ENCODE measurements at places on chromosomes 11 and 22.

- no peak for DNase-seq
These were observed 58.0 kb downstream of the KCNJ1 start for GRCh38 chr11:128809128-128809527.

GRCh38 chr11:105906517-105906916, 115.5 kb downstream of the MSANTD4 start:
- no peak for DNase-seq

GRCh38 chr11:92443199-92443598, 218.6 kb downstream of the FAT3 start:
- no peak for DNase-seq

DNA sequence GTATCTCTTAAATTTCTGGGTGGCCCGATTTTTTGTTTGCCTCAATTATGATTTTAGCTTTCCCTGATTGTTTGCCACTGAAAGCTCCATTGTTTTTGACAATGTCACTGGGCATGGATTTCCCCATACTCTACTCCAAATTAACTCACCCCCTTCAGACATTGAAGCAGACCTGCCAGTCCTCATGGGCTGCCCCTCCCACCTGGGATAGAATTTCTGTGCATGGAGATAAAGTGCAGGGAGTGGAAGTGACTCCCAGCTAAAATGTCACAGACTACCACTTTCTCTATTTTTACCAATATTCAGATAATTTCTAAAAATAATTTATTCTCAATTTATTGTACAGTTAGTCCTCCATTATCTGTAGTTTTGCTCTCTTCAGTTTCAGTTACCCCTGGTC, 79.1 kb upstream of the CLPB start:
- DNase-seq, result no peak

DNA sequence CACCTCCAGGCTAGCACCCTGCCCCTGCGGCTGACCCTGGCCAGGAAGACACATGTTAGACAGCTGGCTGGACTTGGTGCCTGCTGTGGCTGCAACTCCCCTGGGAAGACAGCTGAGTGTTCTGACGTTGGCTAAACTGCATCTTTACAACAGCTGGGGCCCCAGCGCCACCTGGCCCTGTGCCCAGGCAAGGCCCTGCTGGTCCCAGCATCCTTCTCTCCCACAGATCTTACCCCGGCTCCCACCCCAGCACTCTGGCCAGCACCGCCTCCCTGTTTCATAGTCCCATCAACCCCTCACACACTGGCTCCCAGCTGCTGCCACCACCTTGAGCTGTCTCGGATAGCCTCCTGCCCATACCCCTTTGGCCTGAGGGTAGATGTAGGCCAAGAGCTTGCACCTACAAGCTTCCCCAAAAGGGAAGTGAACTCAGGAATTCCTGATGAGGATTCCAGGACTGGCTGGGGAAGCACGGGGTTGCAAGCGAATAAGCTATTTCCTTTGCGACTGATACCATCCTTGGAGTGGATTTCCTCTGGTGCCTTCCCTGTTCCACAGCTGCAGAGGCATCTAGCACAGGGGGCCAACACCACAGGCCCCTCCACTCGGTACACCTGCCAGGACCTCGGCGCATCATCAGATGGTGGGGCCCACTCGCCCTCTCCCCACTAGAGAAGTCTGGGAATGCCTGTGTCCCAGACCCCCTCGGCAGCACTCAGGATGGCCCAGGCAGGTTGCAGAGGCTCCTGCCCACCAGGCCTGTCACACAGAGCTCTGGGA, 28.5 kb downstream of the RSPH14 start:
- no peak for DNase-seq

DNA sequence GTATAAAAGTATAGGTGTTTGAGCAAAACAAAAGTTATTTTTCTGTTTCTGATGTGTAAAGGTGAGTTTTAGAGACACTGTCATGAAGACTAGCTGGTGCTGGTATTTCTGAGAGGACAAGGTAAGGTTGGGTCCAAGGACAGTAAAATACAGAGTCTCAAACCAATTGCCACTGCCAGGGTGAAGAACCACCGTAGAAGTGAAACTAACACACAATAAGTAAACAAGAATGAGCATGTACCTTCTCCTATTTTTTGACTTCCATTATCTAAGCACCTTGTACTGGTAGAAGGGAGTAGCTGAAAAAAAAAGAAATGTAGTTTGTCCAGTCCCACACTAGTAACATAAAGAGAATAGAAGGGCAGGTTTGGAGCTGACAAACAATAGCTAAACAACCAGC, 117.3 kb downstream of the TTC28 start:
- DNase-seq, result no peak

GRCh38 chr22:28977481-28977971, 84.1 kb downstream of the C22orf31 start:
- peak; percentile 90 for DNase-seq

DNA sequence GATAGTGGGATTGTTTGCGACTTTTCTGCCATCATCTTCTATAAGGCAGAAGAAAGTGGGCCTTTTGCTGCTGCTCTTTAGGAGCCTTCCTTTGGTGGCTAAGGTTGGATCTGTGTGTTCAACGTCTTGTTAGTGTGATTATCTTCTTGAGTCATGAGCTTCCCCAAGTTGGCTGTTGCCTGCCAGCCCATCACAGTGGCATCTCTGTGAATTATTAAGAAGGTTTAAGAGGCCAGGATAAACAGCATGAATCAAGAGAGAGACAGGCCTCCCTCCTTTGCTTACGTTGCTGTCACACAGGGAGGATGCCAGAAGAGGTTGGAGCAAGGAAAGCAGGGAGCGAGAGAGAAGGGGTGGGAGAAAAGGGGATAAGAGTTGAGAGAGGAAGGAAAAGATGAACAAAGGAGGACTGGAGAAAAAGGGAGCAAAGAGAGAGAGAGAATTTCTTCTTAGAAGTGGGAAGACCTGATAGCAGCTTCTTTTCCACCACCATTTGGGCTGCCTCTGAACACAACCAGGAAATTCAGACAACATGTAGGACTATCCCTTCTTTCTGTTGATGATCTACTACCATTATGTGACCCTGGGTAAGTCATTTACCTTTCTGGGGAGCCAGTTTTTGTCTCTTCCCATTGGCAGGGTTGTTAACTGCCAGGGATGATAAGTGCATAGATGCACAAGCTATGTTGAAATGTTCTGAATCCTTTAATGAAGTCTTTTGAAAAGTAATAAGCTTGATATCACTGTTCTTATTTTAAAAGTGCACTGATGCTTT, 126.5 kb downstream of the NAV2 start:
- DNase-seq, result no peak

DNA sequence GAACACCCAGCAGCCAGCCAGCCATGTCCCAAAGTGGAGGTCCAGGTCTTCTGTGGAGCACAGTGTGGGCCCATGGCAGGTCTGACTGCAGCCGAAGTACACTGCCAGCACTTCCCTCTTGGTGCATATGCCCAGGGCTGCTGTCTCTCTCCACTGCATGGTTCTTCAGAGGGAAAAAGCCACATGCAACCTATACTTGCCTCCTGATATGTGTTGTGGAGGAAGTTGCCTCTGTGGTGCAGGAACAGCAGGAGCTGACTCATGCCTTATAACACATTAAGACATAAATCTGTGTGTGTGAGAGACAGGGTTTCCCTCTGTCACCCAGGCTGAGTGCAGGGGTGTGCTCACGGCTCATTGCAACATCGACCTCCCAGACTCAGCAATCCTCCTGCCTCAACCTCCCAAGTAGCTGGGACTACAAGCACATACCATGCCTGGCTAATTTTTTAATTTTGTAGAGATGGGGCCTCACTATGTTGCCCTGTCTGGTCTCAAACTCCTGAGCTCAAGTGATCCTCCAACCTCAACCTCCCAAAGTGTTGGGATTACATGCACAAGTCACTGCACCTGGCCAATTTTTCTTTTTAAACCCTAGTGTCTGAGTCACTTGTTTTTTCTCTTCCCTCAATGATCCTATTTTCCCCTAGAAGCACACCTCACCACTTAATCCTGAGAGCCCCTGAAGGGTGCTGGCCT, 98.8 kb downstream of the MPPED2 start:
- DNase-seq, result no peak

DNA sequence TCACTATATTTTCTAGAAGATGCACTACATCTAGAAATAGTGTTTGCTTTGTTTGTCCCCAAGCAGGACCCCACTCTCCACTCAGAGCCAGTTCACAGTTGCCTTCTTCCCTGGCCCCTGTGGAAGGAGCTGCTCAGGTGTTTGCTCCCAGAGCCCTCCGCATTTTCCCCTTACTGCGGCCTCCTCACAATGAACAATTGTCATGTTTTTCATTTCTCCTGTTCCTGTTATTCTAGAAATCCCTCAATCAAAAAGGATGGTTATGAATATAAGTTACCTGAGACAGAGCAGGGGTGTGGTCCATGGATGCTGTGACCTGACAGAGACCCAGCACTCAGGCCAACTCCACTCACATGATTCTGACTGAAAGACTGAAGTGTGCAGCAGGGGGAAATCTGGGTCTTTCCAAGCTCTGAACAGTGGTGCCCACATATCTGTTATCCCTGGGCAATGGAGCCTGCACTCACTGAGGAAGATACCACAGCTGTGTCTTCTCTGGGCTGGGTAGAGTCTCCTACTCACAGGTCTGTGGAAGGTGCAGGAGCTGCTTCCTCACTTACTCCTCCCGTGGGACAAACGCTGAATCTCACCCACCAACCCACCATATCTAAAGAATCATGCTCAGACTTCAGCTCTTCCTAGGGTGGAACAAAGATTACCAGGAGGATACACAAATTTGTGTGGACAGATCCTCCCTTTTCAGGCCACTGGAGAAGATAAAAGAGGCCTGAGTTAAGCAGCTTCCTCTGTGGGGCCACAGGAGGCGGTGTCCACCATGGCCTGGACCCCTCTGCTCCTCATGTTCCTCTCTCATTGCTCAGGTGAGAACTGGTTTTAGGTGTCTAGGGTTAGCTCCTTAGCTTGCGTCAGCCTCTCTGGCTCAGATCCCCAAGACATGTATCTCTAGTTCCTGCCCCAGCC, 87.1 kb upstream of the TOP3B start:
- no peak for DNase-seq

DNA sequence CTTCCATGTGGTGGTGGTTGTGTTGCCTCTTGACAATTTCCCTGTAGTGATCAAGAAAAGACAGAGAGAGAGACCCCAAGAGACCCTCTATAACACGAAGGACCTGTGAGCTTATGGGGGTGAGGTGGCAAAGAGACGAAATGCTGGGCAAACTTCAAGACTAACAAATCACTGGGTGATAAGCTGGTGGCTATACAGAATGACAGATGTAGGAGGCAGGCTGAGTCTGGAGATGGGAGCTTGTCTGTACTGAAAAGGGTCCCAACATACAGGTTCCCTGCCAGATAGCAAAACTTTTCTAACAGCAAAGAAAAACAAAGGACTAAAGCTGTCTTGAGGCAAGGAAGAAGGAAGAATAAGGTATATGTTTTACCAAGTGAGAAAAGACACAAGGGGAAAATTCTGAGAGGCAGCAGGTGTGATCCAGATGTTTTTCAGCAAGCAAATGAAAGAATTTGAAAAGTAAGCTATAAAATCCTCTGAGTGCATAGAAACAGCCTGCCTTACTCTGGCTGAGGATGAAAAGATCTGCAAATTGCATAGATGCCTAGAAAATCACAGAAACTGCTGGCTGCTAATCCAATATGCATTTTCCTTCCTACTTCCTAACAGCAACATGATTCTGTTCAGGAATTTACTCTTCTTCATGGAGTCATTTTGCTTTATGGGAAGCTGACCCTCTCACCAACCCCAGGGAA, 21.9 kb upstream of the LYVE1 start:
- DNase-seq, result no peak

- DNase-seq, result peak; percentile 91
These were observed at the start of gene RBFOX2 for GRCh38 chr22:36028646-36029405. Gene RBFOX2 (minus strand): TSS chr22:36028824. CDS start chr22:36028425, 399 bp downstream.

DNA sequence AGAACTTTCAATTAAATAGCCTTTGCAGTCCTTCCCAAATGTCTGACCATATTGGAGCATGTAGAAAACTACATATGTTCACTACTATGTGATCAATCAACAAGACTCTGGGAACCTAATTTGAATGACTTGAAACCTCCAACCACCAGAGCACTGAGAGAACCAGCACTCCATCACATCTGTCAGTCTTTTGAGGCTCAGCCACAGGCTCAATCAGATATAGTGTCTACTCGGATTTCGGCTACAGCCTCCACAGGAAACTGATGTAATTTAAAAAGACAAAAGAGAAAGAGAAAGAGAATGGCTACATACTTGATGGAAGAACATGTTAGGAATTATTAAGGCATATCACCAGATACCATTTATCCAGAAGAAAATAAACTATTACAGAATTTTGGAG, 859.0 kb downstream of the FAM181B start:
- no peak for DNase-seq

DNA sequence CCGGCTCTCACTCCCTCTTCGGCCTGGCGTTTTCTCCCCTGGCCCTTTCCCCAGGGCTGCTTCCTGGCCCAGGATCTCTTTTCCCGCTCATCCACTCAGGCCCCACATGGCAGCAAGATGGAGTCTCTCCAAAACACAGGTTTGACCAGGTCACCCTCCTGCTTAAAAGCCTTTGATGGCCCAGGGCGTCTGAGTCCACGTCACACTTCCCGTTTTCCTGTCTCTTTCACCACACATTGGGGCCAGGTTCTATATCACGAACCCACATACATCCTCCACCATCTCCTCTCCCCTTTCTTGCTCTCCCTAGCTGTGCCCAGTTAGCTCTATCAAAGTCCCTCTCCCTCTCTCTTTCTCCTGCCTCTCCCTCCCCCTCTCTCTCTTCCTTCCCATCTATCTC, 7.8 kb upstream of the LRRC32 start:
- no peak for DNase-seq

DNA sequence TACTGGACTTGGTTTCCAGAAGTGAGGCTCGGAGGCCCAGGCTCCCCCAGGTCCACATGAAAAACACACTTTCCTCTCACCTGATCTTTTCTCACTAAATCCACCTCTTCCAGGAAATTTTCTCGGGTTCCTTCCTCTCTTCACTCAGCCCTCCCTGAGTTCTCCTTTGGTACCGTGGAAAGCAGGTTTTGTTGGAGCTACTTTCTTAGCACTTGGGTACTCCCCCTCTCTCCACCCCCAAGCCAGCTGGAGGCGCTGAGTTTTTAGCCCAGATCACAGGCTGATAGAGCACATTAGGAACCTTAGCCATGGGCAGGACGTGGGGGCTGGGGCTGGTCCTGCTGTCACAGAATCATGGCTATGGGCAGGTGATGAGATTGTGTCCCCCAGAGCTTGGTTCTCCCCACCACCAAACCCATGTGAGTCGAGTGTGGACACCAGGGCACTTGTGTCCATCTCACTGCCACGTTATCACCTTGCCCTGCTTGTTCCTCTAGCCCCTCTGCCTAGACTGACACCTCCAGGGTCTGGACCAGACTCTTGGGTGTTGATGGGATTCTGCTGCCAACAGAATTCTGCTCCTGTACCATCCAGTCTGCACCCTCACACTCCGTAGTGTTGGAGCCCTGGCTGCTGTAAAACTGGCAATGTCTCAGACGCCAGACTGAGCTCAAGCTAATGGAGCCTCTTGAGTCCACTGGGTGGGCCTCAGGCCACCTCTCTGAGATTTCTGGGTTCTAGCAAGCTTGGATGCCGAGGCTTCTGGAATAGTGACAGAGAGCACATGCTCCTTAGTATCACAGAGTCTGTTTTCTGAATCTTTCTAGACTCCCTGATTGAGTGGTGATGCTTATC, 74.9 kb upstream of the NARS2 start:
- DNase-seq, result no peak

GRCh38 chr22:22364207-22364606, 119.6 kb downstream of the VPREB1 start:
- DNase-seq, result no peak

Data from SW480 (cell line).